ENCODE measurements at places on chromosomes 7 and 10.

- DNase-seq: no peak
Observed at GRCh38 chr10:48737886-48738285, 53.2 kb downstream of the WDFY4 start.

GRCh38 chr7:18610331-18610948, 114.9 kb downstream of the HDAC9 start:
- no peak for DNase-seq

GRCh38 chr7:8761731-8762130, 328.3 kb downstream of the NXPH1 start:
- DNase-seq: no peak

- DNase-seq: no peak
Observed at GRCh38 chr10:132335189-132336063, 3.4 kb downstream of the LRRC27 start.

DNA sequence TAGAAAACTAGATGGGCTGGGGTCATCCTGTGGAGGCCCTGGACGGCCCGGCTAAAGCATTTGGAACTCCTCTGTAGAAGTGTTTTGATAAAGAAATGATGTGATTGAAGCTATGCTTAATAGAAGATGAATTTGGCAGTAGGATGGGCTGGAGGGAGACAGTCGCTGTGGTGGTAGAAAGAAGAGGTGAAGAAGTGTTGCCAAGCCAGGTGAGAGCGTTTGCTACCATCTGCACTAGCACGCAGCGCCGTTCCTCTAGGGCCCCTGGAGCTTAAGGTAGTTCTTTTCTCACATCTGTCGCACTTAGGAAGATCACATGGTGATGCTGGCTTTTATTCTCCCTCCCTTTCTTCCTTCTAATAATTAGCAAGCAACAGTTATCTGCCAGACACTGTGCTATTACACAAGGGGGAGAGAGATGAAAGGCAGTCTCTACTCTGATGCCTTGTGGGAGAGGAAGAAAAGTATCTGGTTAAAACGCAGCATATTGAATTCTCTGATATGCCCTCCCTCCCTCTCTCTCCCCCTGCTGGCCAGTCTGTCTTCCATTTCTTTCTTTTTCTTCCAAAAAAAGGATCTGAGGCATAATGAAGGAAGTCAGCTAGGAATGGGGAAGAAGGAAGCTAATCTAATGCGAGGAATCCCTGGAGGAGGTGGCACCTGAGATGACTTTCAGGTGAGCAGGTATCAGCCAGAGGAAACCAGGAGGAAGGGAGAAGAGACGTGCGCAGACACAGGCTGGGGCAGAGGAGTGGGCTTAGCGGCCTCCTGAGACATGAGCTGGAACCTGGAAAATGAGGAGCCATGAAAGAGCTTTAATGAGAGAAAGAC, 162.3 kb upstream of the KLF14 start:
- DNase-seq: no peak

DNA sequence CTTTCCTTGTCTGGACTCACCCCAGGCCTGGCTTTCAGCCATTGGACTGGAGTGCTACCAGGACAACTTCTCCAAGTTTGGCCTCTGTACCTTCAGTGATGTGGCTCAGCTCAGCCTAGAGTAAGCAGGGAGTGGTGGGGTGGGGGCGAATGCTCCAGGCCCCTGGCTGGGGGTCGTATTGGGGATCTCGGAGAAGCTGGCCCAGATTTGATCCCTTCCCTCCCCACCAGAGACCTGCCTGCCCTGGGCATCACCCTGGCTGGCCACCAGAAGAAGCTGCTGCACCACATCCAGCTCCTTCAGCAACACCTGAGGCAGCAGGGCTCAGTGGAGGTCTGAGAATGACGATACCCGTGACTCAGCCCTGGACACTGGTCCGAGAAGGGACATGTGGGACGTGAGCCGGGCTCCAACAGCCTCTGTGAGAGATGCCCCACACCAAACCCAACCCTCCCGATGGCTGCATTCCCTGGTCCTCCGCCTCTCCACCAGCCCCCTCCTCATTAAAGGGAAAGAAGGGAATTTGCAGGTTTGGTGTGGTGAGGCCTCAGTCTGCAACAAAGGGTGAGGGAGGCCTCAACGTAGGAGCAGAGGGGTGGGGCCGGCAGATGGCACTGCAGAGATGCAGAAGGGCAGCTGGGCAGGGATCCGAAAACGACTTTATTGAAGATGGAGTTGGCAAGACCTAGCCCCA, 14.8 kb downstream of the TRPV6 start:
- no peak for DNase-seq

DNA sequence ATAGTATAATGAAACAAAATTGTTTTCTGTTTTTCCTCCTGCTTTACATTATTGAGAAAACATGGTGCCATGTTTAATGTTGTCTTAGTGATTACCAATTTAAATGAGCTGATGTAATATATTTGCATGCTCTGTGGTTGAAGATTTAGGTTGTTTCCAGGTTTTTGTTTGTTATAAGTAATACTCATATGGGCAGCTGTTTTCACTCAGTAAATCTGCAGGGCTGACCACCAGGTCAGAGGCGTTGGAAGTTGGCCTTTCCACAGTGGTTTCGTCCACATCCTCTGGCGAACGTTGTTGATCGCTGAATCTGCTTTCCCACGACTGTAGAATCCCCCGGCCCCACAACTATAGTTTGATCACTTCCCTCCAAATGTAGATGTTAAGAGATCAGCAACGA, 21.6 kb upstream of the PURB start:
- no peak for DNase-seq

- DNase-seq: no peak
Observed at GRCh38 chr7:105448181-105448580, 59.5 kb upstream of the SRPK2 start.

- no peak for DNase-seq
Observed at GRCh38 chr7:145681646-145682045, 435.0 kb upstream of the CNTNAP2 start.

DNA sequence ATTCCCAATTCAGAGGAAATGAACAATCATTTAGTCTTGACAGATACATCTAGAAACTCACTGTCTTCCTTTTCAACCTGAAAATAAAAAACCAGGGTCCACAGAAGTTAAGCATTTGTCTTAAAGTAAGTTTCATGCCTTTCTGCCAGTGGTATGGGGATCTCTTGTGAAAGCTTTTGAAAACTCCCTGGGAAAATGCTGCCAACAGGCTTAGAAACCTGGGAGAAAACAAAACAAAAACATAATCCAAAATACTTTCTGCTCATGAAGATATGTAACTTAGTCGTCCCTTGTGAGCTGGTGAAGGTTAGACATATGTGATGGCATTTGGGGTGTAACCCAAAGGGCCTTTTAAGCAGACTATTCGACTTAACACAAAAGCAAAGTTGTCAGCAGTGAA, 66.4 kb upstream of the ZNF438 start:
- DNase-seq: no peak

- DNase-seq: no peak
Observed at GRCh38 chr7:4519819-4520520, 162.1 kb upstream of the FOXK1 start.

- DNase-seq: no peak
Observed at GRCh38 chr10:13113544-13113943, 13.6 kb downstream of the OPTN start.

DNA sequence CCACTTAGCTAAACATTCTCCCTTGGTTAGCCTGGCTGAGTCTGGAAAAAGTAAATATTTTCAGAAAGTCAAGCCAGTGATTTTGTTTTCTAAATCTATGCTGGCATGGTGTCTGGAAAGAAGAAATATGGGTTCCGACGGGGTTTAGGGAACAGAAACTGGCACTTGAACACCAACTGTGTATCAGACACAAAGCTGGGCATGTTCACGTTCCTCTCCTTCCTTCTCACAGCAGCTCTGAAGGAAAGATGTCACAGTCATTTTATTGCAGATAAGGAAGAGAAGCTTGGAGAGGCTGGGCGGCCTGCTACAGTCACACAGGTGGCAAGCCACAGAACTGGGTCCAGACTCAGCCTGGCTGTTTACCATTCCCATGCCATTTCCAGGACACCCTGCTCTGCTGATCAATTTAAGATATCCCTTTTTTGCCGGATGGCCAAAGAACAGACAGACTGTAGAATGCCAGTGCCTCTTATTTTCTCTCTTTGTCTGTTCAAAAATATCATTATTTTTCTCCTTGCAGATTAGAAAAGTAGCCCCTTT, 118.8 kb downstream of the HERPUD2 start:
- DNase-seq: no peak

DNA sequence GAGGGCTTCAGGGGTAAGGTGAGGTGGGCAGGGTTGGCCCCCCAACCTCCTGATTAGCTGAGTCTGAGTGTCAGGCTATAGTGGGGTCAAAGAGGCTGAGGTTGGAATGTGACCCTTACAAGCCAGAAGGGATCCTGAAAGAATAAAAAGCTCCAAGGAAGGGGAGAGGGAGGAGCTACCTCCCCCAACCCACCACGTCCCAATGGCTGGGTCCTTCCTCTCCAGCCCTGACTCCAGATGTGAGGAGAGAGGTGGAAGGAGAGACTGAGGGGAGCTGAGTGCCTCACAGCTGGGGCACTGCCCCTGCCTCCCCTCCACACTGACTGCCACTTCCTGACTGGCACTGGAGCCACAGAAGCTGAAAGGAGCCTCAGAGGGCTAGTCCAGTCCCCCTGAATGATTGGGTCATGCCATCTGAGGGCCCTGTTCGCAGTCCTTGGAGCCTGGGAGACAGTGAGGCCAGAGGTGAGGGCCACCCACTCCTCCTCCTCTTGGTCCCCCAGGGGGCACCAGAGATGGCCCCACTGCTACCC, 20.6 kb downstream of the IMPDH1 start:
- no peak for DNase-seq
